NCI-H2171 (cell line): ENCODE measurements at places on chromosomes 3 and 15.

DNA sequence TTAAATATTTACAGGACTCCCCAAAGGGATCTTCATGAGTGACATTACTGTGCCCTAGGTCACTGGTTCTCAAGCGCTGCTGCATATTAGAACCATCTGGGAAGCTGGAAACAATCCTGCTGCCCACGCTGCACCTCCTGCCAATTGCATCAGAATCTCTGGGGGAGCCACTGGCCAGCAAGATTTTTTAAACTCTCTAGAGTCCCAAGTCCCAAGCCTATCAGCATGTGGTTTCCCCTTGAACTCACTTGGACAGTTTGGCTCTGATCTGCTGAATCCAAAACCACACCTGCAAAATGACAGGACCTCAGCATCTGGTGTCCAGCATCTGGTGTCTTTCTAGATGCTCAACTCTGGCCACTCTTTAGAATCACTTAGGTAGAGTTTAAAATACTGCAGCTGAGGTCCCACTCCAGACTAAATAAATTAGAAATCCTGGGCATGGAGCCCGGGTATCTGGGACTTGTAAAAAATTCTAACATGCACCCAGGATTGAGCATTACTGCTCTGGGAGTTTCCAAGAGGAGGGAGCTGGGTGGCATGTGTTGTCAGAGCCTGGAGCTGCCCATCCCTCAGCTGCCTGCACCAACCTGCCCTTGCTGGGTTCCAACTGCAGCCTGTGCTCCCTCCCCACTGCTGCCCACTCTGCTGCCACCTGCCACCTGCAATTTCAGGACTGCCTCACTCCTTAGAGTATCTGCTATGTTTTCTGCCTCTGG is 311.3 kb downstream of the SLC9A9 start:
- peak; percentile 22 for DNase-seq

GRCh38 chr3:13637311-13637891 is 88.5 kb downstream of the FBLN2 start:
- DNase-seq, result no peak

GRCh38 chr15:29039466-29040369 is 153.9 kb downstream of the APBA2 start:
- DNase-seq, result no peak

GRCh38 chr15:79160211-79160610 is 69.6 kb upstream of the RASGRF1 start:
- DNase-seq, result no peak

DNA sequence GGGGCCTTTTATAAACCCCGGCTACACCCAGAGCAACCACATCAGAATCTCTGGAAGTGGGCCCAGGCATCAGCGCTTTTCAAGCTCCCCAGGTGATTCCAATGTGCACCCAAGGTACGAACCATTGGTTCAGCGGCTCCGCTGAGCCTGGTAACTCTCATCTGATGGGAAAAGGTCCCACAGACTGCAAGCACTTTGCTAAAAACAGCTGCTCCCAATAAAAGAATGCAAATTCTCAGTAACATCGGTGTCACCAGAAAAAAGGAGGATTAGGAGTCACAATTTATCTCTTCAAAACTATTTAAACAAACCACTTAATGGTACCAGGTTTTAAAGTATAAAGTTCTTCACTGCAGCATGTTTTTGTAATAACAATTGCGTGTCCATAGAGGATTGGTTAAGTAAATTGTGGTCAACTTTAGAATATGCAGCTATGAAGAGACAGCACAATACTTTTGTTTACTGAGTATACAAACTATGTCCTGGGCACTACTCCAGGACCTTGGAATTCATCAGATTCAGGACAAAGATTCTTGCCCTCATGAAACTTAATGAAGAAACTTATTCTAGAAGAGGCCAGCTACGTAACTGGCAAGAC is 660.7 kb upstream of the ADAMTS9 start:
- DNase-seq, result no peak

GRCh38 chr15:53251996-53252395 is 461.9 kb upstream of the ONECUT1 start:
- no peak for DNase-seq

- no peak for DNase-seq
Observed at GRCh38 chr3:150014782-150015181, 44.1 kb upstream of the PFN2 start.

DNA sequence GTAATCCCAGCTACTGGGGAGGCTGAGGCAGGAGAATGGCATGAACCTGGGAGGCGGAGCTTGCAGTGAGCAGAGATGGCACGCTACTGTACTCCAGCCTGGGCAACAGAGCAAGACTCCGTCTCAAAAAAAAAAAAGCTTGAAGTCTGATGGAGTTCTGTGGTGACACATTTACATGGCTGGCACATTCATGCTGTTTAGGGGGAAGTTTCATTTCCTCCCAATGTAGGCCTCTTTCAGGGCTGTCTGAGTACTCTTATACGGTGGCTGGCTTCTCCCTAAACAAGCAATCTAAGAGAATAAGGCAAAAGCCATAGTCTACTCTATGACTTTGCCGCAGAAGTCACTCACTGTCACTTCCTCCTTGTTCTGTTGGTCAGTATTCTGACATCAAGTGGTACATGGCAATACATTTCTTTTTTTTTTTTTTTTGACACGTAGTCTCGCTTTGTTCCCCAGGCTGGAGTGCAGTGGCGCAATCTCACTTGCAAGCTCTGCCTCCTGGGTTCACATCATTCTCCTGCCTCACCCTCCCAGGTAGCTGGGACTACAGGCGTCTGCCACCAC is 41.2 kb downstream of the OIP5 start:
- no peak for DNase-seq

DNA sequence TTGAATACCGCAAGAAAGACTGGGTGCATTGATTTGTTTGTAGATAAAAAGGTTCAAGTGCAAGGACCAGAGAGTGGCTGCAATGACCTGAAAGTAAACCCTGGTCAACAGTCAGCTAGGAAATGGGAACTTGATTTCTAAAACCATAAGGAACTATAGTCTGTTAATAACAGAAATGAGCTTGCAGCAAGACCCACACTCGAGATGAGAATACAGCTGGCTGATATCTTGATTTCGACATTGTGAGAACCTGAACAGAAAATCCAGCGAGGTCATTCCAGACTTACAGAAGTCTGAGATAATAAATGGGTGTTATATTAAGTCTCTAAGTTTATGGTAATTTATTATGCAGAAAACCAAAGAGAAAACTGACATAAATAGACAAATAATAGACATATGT is 177.3 kb downstream of the NFKBIZ start:
- no peak for DNase-seq

DNA sequence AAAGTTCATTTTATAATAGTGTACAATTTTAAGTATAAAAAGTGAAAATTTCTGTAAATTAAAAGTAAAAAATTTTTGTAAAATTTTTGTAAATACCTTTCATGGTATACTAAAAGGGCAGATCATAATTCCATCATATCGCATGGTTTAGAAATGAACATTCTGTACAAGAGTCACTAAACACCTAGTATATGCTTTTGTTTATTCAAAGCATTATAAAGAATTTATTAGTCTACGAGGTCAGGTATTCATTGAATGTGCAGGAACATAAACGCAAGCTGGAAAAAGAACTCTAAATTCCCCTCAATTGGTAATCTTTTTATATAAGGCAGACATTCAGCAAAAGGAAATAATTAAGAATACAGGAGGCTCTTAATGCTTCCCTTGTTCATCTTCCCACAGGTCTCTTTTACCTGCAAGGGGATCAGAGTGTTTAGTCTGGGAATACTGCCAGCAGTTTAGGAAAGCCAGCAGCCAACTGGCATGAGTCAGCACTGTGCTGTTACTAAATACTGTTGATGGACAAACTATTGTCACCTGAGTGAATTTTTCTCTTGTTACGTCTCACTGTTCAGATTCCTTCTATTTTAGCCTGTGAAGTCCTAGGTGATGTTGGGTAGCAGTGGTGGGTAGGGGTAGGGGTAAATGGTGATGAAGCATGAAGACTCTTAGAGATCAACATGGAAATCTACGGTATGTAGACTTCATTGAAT is 70.1 kb downstream of the UQCC5 start:
- DNase-seq, result peak; percentile 73

DNA sequence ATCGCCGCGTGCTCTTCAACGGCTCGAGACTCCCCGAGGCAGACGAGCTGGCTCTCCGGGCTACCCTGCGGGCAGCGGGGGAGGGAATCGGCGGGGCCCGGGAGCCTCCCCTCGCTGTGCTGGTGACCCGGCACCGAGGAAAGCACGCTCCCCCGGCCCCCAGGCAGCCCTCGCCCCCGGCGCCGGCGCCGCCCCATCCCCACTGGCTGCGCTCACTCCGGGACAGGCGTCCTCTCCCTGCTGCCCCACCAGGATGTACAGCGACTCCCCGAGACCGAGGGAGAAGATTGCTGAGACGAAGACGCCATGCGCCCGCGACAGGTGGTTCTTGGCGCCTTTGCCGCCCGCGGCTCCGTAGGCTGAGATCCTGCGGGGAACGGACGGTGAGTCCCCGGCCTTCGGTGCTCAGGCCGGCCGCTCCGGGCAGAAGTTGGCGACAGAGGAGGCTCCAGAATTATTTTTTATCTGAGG is 1.7 kb downstream of the LTK start:
- no peak for DNase-seq

GRCh38 chr3:149395107-149396089 is 17.9 kb upstream of the TM4SF1 start:
- DNase-seq, result no peak

- no peak for DNase-seq
Observed at GRCh38 chr3:25057379-25057778, 370.7 kb upstream of the RARB start.

GRCh38 chr15:44719293-44719999 is 8.1 kb downstream of the B2M start:
- DNase-seq, result no peak

DNA sequence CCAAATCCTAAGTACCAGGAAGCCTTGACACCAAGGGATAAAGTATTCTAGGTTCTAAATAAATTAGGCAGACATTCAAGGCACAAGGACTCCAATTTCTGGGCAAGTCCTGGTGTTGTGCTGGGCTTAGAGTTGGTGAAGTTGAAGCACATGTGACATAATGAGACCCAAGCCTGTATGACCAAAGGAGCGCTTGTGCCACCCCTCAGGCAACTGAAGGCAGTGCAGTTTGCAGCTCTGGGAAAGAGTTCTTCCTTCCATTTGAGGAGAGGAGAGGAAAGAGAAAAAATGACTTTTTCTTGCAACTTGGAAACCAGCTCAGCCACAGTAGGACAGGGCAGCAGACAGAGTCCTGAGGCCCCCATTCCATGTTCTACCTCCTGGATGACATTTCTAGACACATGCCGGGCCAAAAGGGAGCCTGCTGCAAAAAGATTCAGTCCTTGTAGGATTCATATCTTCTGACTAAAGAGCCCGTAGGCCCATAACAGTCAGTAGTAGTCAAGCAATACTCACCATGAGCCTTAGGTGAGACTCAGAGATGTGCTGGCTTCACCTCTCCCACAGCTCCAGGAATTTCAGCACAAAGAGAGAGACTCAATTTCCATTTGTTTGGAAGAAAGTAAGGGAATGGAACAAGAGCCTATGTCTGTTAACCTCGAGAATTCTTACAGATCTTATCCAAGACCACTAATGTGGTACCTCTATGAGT is 588.8 kb upstream of the BCHE start:
- DNase-seq, result no peak

GRCh38 chr15:101539930-101540329 is 50.4 kb upstream of the PCSK6 start:
- no peak for DNase-seq

DNA sequence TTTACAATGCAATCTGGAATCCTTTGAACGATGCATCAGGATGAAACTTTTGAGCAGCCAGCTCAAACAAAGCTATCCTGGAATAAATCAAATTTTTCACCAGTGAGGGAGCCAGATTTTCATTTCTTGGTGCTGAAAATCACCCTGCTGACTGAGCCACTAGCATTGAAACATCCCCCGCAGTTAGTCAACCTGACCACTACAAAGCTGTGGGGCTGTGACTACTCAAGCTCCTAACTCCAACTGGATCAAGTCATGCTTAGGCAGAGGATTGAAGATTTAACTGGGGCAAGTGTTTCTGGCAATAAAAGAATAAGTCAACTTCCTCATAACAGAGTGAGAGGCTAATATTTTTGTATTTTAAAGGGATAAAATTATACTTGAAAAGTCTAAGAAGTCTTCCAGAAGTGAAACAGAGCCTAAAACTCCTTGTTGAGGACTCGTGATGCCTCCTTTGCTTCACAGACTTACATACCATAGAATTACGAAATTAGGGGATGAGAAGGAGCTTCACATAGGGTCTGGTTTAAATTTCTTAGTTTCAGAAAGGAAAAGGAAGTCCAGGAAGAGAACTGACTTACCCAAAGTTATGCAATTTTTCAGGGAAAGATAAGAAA is 177.8 kb downstream of the SERPINI1 start:
- no peak for DNase-seq

- DNase-seq, result no peak
Observed at GRCh38 chr3:115930922-115931321, 307.6 kb downstream of the GAP43 start.

DNA sequence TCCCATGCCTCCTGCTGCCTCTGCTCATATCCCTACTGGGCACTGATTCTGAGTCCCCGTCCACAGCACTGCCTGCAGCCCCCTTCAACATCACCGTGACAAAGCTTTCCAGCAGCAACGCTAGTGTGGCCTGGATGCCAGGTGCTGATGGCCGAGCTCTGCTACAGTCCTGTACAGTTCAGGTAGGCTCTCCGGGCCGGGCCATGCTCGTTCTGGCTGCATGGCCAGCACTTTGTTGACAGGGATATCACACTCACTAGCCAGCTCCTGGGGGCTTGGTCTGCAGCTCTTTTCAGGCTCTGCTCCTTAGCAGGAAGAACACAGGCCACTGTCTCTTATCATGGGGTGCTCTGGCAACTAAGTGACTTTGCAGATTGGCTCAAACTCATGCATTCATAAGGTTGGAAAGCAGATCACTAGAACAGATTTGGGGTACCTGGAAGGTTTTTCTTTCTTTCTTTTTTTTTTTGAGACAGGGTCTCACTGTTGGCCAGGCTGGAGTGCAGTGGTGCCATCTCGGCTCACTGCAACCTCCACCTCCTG is 6.0 kb downstream of the TYRO3 start:
- no peak for DNase-seq

DNA sequence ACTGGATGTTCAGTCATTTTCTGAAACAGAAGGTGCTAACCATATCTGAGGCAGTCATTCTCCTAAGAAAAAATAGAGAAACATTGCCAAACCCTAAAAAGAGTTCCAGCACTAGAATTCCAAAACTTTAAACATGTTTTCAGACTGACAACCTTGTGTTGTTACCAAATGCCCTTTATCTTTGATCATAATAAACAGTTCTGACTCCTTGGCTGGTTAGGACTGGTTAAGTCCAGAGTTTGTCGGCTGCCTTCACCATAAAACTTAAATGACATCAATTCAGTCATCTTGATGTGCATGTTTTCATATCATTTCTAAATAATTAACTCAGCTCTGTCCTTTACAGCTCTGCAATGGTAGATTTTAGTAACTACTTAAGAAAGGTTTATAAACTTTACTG is 68.0 kb downstream of the COL8A1 start:
- DNase-seq, result no peak

- DNase-seq, result no peak
Observed at GRCh38 chr3:45104715-45105711, 41.2 kb downstream of the CDCP1 start.

DNA sequence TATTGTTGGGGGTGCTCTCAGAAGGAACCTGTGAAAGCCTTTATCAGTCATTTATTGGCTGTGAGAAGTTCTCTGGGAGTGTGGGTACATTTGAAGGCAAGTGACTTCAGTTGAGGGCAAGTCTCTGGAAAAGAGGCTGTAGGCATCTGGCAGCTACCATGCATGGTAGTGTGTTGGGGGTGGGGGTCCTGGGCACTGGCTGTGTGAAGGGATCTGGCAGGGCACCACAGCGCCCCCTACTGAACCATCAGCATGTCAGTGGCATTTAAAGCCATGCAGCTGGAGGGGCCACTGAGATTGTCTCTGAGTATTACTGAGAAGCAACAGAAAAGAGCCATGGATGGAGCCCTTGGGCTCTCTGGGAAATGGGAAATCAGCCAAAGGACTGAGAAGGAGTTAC is 30.6 kb downstream of the CRTAP start:
- DNase-seq, result no peak
